T follicular helper cell (primary cell): ENCODE measurements at places on chromosomes 11 and 22.

GRCh38 chr22:19992921-19993355 lies 23.7 kb downstream of the ARVCF start:
- no peak for DNase-seq

DNA sequence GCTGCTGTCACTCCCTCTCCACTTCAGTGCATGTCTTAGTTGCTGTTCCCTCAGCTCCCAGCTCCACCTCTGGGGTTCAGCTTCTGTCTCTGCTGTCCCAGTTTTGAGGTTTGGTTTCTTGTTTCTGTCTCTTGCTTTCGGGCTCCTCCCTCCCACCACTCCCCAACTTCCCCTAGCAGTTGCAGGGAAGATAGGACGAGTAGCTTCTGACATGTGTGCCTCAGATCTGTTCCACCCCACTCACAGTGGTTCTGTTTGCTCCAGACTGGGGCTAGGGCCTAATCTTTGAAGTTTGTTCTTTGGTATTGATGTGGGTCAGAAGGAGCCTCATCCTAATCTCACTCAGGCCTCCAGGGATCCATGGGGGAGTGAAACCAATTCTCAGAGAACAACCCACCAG lies 2.6 kb upstream of the RRM1 start:
- no peak for DNase-seq

GRCh38 chr22:26853071-26853470 lies 195.7 kb downstream of the MIAT start:
- DNase-seq = no peak

GRCh38 chr11:62999649-63000048 lies 14.9 kb upstream of the SLC22A6 start:
- DNase-seq = no peak

- no peak for DNase-seq
Measured at GRCh38 chr11:93208663-93209270, 11.0 kb upstream of the SLC36A4 start.

GRCh38 chr11:35727140-35727539 lies 64.6 kb downstream of the TRIM44 start:
- no peak for DNase-seq

GRCh38 chr22:41929418-41929810 lies 2.8 kb upstream of the TNFRSF13C start:
- DNase-seq = no peak

GRCh38 chr22:25750569-25751173 lies 8.7 kb downstream of the MYO18B start:
- DNase-seq = no peak
